Heart left ventricle (tissue), 16 donors: ENCODE measurements at places on chromosomes 2 and 18. TPM values are rescaled to one million over a fixed set of nuclear protein-coding genes. Genes with fewer than 3 reads are reported as not detected.

IL1R2 gene
- polyA plus RNA-seq = 0.95 TPM

- no peaks in the 10 kb centered on the region for H3K27me3 ChIP-seq
- no peak overlapping the region for H3K4me3 ChIP-seq
- DNase-seq = no peak
- H3K36me3 ChIP-seq = no peaks in the 10 kb centered on the region
These were observed 68.1 kb upstream of the PELI1 start for GRCh38 chr2:64212346-64212745.

DNA sequence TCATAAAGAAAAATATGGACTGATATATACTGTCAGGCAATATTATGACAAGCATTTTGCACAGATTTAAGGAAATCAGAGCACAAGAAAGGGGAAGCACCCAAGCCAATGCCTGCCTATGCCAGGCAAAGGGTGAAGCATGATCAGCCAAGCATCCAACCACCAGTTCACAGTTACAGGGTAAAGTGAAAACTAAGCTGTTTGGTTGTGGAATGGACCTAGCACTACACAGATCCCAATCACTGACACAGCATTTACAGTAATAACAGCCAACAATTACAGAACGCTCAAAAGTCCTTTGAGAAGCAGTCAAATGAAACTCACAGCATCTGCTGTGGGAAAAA is 90.3 kb downstream of the SP3 start:
- H3K27ac ChIP-seq = no peak overlapping the region
- H3K36me3 ChIP-seq = no peaks in the 10 kb centered on the region
- H3K4me3 ChIP-seq = no peak overlapping the region
- no peak for DNase-seq

DNA sequence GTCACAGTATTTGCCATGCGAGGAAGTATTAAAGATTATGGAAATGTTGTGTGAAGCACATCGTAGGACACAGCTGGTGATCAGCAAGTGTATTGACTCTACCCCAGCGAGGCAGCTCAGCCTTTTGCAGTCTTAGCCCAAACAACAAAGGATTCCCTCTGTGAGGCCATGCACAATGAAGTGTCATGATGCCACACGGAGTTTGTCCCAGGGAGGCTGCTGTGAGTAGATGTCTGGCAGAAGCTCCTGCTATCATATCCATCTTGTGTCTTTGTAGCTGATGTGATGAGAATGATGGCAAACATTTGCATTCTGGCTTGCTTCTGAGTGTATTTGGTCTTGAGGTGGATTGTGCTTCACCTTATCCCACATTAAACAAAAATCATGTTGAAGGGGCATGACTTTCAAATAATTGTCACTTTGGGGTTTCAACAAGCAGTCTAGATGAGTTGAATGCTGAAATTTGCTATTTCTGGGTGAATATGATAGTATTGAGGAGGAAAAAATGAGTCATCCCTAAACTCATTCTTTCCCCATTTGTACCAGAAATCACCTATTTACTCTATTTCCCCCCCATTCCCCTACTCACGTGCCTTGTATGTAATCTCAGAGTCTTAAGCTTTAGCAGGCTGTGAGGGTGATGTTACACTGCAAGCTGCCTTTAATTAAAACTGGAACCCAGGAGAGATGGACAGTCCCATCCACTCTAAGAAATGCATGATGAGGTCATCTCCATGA is 273.5 kb downstream of the RNF144A start:
- no peaks in the 10 kb centered on the region for H3K36me3 ChIP-seq
- no peak for DNase-seq
- no peaks in the 10 kb centered on the region for H3K4me1 ChIP-seq
- no peak overlapping the region for H3K27ac ChIP-seq
- H3K4me3 ChIP-seq = no peak overlapping the region

GRCh38 chr2:88751768-88752167 is 60.3 kb downstream of the RPIA start:
- no peak overlapping the region for H3K4me3 ChIP-seq
- peaks cover 78% of the 10 kb centered on the region for H3K36me3 ChIP-seq
- H3K27me3 ChIP-seq = no peaks in the 10 kb centered on the region
- DNase-seq = no peak
- H3K27ac ChIP-seq = no peak overlapping the region
